ENCODE measurements at places on chromosomes 5 and 9. TPM values are rescaled to one million over a fixed set of nuclear protein-coding genes. Genes with fewer than 3 reads are reported as not detected.

CARTPT gene
- not detected for total RNA-seq

EIF4EBP3 gene
- 2.2 TPM for total RNA-seq

FAM13B gene
- total RNA-seq: 12.8 TPM

RASEF gene
- 11.3 TPM for total RNA-seq

ZFP2 gene
- total RNA-seq: 0.05 TPM

CSF1R gene
- 0.05 TPM for total RNA-seq

TIFAB gene
- total RNA-seq: not detected

PCDHA1 gene
- total RNA-seq: 0.10 TPM

SPINK7 gene
- not detected for total RNA-seq

SAPCD2 gene
- 29.3 TPM for total RNA-seq

CTNND2 gene
- not detected for total RNA-seq

TAF11L5 gene
- total RNA-seq: not detected

KLHL3 gene
- total RNA-seq: 0.06 TPM

LRRC70 gene
- 0.14 TPM for total RNA-seq

HTR1A gene
- total RNA-seq: not detected

STK32A gene
- 0.33 TPM for total RNA-seq

ST8SIA4 gene
- total RNA-seq: 0.74 TPM

TPRN gene
- 10.4 TPM for total RNA-seq

TOR4A gene
- total RNA-seq: 28.5 TPM

CENPK gene
- total RNA-seq: 33.5 TPM

QRFP gene
- not detected for total RNA-seq

Measured in A549 treated with DMSO at 1 μM for 4 hours (cell line).